Uterus (tissue), 4 donors: ENCODE measurements at places on chromosomes 1 and 21.

- DNase-seq, result no peak
Observed at GRCh38 chr1:116203920-116204319, 92.7 kb downstream of the MAB21L3 start.

GRCh38 chr1:203563291-203563690, 63.3 kb upstream of the ATP2B4 start:
- DNase-seq, result no peak

DNA sequence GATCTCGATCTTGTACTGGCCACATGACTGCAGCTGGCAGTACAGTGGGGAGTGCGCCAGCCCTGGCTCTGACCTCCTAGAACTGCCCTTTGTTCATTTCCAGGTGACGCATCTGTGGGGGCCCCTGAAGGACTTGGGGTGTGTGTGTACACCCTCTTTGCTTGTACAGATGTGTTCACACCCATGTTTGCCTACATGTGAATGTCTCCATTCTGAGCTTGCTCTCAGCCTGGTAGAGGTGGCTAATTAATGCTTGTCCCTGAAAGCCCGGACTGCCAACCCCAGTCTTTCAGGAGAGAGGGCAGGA, 19.8 kb downstream of the TNFRSF1B start:
- no peak for DNase-seq

DNA sequence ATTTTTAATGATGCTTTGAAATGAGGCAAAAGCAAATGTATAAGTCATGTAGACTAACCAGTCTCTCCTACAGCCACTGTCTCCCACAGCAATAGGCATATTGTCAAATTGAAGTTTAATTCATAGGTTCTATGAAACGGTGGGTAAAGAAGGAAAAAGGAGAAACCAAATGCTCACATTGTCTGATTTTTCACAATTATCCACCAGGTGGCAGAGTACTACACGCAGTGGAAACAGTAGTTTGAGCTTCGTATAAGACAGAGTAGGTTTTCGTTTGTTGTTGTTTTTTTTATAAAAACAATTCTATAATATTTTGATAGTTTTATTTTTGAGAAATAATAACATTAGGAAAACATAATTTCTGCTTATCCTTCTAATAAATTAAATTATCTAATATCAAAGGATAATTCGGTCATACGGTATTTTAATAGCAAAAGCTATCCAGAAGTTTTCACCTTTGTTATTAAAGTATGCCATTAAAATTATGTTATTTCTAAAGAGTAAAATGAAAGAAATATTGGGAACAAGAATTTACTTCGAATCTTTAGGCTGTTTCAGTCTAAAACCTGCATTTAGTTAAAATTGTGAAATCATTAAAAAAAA, 39.1 kb downstream of the TYW3 start:
- no peak for DNase-seq
